ENCODE measurements at places on chromosomes 5 and 9.

GRCh38 chr5:20972419-20972925, 984.5 kb upstream of the CDH18 start:
- no peak overlapping the region for H3K4me3 ChIP-seq
- H3K27ac ChIP-seq: no peak overlapping the region
- ATAC-seq: peak; percentile 83
- no peaks in the 10 kb centered on the region for H3K27me3 ChIP-seq

DNA sequence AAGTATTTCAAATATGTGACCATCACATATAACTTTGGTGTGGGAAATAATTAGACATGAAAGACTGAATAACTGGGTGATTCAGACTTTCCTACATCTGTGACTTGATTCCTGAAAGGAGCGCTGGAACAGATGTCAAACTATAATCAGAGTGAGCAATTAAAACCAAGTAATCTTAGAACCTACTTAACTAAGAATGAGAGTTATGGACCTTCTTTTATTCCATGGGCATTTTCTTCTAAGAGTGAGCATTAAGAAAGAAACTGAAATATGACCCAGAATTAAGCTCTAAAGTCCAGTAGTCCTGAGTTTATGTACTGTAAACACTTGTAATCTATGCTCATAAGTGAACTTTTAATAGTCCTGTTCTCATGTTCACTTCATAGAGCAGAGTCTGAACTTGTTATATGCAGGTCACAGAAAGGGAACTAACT, 68.4 kb downstream of the PAM start:
- H3K27ac ChIP-seq: no peak overlapping the region
- H3K4me1 ChIP-seq: no peaks in the 10 kb centered on the region
- ATAC-seq: no peak

DNA sequence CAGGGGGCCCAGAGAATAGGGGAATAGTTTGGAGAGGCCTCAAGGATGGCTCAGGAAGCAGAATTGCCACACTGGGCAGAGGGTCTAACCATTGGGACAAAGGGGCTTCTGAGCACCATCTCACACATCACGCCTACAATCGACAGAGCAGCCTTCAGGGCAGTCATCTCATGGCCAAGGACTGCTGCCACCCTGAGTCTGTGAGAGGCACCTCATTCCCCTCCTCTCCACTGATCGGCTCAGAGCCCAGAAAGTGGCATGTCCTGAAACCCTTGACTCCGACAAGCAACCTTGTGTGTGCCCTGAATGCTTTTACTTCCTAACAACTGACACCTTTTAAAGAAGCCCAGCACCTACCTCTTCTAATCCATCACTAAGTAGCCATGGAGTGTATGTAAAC, 128.9 kb upstream of the PTPN3 start:
- H3K4me3 ChIP-seq: no peak overlapping the region
- no peak overlapping the region for H3K27ac ChIP-seq
- no peaks in the 10 kb centered on the region for H3K36me3 ChIP-seq
- H3K4me1 ChIP-seq: no peaks in the 10 kb centered on the region
- no peaks in the 10 kb centered on the region for H3K27me3 ChIP-seq

- H3K4me1 ChIP-seq: no peaks in the 10 kb centered on the region
- H3K27me3 ChIP-seq: peaks cover 35% of the 10 kb centered on the region
- no peaks in the 10 kb centered on the region for H3K36me3 ChIP-seq
- no peak for ATAC-seq
- H3K4me3 ChIP-seq: no peak overlapping the region
- no peak overlapping the region for H3K27ac ChIP-seq
Observed at GRCh38 chr5:69484891-69485290, 7.7 kb upstream of the OCLN start.

- no peak overlapping the region for H3K4me3 ChIP-seq
- ATAC-seq: no peak
- no peaks in the 10 kb centered on the region for H3K27me3 ChIP-seq
- no peaks in the 10 kb centered on the region for H3K4me1 ChIP-seq
- no peak overlapping the region for H3K27ac ChIP-seq
Observed at GRCh38 chr5:128287740-128288139, 204.2 kb downstream of the SLC12A2 start.
